ENCODE measurements at places on chromosomes 1 and 21. TPM values are rescaled to one million over a fixed set of nuclear protein-coding genes. Genes with fewer than 3 reads are reported as not detected.
A peak's percentile ranks its signal among the peaks of the same experiment; 100 is the strongest.

- H3K27me3 ChIP-seq, result no peaks in the 10 kb centered on the region
- H3K4me1 ChIP-seq, result peaks cover 10% of the 10 kb centered on the region
- no peak overlapping the region for H3K27ac ChIP-seq
- H3K36me3 ChIP-seq, result no peaks in the 10 kb centered on the region
- no peak overlapping the region for H3K4me3 ChIP-seq
These were observed 142.4 kb downstream of the TLR5 start for GRCh38 chr1:223000632-223001031.

DNA sequence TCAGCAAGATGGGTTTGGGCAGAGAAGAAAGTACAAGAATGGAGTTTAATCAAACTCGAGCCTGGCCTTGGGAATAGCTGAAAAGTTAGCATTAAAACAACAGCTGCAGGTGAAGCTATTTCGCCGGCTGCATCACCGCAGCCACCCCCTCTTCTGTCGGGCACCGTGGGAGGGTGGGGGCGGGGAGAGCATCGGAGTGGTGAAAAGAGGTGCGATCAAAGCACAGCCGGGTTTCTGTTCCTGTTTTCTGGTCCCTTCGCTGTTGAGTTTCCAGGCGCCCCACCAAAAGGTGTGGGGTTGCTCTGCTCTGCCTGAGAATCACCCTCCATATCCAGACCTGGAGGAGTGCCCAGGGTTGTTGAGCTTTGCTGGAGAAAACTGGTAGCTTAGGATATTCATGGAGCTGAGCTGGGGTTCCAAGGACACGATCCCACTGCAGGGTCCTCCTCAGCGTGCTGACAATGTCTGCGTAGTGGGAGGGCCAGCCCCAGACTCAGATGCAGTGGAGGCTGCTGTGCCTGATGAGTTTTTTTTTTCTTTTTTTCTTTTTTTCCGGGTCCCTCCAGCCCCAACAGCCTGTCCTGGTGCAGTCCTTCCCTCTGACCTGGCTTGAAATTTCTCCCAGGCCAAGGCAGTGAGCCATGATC lies 127.5 kb upstream of the C1orf174 start:
- H3K4me3 ChIP-seq, result no peak overlapping the region
- H3K27me3 ChIP-seq, result peaks cover 74% of the 10 kb centered on the region
- no peaks in the 10 kb centered on the region for H3K4me1 ChIP-seq
- no peak for DNase-seq
- no peaks in the 10 kb centered on the region for H3K36me3 ChIP-seq
- H3K27ac ChIP-seq, result no peak overlapping the region

DNA sequence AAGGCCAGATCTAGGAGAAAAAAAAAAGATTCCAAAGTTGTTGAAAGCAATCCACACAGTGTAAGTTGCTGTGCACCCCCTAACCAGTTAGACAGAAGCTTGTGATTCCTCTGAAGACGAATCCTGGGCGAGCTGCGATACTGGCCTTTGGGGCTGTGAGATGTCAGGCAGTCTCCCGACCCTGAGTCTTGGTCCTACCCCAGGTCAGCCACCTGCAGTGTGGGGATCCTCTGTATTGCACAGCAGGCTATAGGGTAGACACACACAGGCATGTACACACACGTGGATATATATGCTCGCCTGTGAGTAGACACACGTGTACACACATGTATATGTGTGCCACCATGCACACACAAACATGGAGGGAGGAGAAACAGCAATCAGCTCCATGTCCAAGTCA lies 12.9 kb downstream of the ACTRT2 start:
- H3K36me3 ChIP-seq, result no peaks in the 10 kb centered on the region
- no peaks in the 10 kb centered on the region for H3K27me3 ChIP-seq
- no peak for DNase-seq
- no peak overlapping the region for H3K4me3 ChIP-seq
- no peak overlapping the region for H3K27ac ChIP-seq

DNA sequence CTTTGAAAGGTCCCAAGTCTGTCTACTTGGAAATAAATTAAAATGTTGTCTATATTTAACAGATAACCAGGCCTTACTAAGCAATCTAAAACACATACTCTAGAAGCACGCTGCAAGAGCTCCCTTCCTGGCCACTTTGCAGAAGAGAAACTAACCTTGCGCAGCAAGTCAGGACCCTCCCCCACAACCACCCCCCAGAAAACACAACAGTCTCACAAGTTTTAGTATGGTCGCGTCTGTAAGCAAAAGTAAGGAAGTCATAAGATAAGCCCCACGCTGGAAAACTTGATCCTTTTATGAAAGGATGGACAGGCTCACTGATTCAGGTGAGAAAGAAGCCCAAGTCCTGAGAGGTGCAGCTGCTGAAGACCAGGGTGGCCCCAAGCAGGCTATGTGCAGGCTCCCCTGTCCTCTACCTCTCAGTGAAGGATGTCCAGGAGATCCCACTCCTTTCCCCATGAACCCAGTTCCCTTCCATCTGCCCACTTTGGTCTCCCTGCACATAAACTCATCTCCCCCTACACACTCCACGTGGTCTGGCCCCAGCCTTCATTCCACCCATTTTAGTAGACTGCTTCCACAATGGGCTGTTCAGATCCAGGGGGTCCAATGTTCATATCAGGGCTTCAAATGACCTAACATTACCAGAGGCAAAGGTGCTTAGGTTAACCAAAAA lies 23.8 kb downstream of the HIVEP3 start:
- H3K27ac ChIP-seq, result peak overlapping the region; percentile 41
- DNase-seq, result no peak

The CDC42SE1 gene
- 50.9 TPM for total RNA-seq

The TMPRSS15 gene
- total RNA-seq, result not detected

The KLF18 gene
- total RNA-seq, result not detected

Measured in esophagus muscularis mucosa (tissue), 4 donors.